CD4-positive, alpha-beta T cell treated with Interferon gamma for 1 hour (primary cell): ENCODE measurements at places on chromosomes 12 and 14.
A peak's percentile ranks its signal among the peaks of the same experiment; 100 is the strongest.

GRCh38 chr12:22339691-22340090 is 5.2 kb upstream of the ST8SIA1 start:
- no peak for DNase-seq

DNA sequence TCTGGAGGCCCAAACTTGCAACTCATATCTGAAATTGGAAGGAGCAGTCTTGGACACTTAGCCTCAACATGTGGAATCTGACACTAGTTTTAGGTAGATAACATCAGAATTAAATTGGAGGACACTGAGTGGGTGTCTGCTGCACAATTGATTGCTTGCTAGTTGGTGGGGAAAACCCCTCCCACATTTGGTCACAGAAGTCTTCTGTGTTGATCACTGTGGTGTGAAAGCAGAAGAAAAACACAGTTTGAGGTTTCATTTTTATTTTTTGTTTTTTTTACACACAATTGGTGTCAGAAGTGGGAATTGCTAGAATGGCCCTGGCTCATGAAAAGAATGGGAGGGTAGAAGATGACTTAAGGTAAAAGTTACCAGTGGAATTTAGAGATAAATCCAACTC is 78.0 kb upstream of the CD163 start:
- no peak for DNase-seq

- DNase-seq, result no peak
These were observed 111.7 kb downstream of the DNAI7 start for GRCh38 chr12:25083211-25083610.

- peak; percentile 4 for DNase-seq
These were observed 220.3 kb upstream of the ARID2 start for GRCh38 chr12:45509187-45509586.

GRCh38 chr12:99039367-99040120 is 394.5 kb downstream of the APAF1 start:
- DNase-seq, result no peak

DNA sequence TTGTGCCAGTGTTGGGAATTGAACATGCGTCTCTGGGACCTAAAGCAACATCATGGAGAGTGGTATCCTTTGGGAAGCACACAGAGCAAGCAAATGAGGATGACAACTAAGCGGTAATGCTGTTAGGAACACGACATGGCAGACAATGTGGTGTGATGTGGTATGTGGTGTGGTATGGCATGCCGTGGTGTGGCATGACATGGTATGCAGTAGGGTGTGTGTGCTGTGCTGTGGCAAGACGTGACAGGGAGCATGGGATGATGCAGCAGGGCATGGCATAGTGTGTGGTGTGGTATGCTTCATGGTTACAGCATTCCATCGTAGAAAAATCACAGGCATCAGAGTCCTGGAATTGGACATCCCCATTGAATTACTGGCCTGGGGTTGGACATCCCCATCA is 108.7 kb downstream of the RTN1 start:
- DNase-seq, result no peak

DNA sequence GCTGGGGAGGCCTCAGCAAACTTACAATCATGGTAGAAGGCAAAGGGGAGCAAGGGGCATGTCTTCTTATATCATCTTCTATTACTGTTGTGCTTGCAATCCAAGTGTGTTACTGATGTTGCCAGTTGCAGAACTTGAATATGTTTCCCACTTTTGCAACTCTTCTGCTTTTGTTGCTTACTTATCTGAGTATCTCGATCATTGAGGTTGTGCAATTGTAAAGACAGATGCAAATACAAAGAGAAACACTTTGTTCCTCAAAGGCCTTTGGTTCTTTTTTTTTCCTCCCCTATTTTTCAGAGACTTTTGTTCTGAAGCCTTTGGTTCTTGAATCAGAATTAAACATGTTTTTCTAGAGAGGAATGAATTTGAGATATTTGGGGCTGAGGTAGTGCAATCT is 3.7 kb upstream of the COX8C start:
- no peak for DNase-seq

GRCh38 chr14:100415226-100415625 is 92.1 kb downstream of the SLC25A47 start:
- no peak for DNase-seq

GRCh38 chr14:20671597-20672283 is 12.6 kb upstream of the RNASE4 start:
- DNase-seq, result no peak

DNA sequence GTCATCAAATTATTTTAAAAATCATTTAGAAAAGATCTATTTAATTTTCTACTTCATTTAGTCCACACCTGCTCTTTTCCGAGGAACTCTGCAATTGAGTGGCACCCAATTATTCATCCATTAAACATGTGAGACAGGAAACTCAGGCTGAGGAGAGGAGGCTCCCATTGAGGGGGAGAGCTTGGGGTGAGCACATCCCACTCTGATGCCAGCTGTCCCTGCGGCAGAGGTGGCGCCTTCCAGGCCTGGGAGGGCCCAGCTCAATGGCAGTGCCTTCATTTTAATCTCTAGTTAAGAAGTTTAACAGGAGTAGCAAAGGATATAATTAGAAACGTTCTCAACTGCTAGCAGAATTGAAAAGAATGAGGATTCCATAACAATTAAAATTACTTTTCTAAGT is 92.0 kb downstream of the ITPR2 start:
- DNase-seq, result no peak

GRCh38 chr12:46908936-46909635 is 83.3 kb upstream of the SLC38A4 start:
- no peak for DNase-seq

DNA sequence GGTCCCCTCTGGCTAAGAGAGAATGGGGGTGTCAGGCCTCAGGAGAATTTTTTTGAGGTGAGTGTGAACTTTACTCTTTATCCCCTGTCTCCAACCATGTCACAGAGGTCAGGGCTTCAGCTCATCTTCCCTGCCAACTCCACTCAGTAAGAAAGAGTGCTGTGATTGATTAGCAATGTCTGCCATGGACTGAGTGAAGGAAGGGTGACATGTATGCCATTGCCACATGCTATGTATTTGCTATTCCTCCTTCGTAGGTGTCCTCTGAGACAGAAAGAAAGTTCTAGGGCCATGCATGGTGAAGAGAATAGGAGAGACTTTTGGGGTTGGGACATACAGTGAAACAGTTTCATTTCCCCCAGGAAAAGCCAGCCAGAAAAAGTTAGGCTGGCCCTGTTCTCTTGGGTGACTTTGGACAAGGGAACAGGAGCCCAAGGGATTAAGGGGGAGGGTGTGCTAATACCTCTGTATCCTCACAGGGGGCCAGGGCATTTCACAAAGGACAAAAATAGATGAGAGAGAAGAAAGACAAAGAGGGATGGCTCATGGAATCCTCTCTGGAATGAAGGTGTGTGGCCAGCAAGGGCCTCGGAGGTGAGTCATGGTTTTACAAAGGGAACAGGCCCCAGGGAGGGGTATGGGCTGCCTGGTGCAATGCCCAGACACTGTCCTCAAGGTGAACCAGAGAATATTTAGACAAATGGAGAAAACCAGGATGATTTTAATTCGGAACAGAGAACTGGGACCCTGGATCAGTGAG is 13.9 kb upstream of the MYL2 start:
- DNase-seq, result no peak

- DNase-seq, result no peak
These were observed 1.4 kb upstream of the CHFR start for GRCh38 chr12:132888852-132889251.

DNA sequence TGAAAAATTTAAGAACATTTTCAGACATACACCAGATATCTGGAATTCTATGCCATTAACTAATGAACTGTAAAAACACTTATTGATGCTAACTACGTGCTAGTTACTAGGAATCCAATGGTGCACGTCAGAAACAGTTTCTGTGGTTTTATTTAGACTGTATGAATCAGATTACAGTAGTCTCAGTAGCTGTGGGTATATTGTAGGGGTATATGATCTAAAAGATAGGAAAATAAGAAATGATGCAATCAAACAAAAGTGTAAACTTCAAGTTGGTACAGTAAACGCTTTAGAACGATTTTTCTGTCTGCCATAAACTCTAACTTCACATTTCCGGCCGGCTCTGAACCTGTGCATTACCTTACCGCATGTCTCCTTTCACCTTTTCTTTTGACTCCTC is 2.3 kb downstream of the ABCC9 start:
- no peak for DNase-seq

- DNase-seq, result no peak
These were observed 66.5 kb upstream of the GALNT9 start for GRCh38 chr12:132395908-132396305.

DNA sequence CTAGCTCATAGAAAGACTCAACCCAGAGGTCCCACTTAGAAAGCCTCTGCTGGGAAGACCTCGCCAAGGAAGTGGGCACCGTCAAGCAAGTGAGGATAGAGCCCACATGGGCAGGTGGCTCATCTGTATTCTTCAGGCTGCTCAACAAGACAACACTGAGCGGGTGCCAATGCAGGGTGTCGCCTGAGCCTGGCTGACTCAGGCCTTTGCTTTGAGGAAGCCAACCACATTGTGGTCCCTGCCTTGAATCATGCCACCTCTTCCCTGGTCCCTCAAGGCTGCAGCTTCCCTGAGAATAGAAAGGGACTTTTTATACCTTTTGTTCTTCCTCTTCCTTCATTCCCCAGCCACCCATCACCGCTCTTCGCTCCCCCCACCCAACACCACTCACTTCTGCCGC is 2.1 kb upstream of the RNASE13 start:
- no peak for DNase-seq

- DNase-seq, result no peak
These were observed 109.3 kb downstream of the PTPRQ start for GRCh38 chr12:80553316-80553715.

- DNase-seq, result no peak
These were observed 11.9 kb downstream of the EAPP start for GRCh38 chr14:34527591-34527990.

DNA sequence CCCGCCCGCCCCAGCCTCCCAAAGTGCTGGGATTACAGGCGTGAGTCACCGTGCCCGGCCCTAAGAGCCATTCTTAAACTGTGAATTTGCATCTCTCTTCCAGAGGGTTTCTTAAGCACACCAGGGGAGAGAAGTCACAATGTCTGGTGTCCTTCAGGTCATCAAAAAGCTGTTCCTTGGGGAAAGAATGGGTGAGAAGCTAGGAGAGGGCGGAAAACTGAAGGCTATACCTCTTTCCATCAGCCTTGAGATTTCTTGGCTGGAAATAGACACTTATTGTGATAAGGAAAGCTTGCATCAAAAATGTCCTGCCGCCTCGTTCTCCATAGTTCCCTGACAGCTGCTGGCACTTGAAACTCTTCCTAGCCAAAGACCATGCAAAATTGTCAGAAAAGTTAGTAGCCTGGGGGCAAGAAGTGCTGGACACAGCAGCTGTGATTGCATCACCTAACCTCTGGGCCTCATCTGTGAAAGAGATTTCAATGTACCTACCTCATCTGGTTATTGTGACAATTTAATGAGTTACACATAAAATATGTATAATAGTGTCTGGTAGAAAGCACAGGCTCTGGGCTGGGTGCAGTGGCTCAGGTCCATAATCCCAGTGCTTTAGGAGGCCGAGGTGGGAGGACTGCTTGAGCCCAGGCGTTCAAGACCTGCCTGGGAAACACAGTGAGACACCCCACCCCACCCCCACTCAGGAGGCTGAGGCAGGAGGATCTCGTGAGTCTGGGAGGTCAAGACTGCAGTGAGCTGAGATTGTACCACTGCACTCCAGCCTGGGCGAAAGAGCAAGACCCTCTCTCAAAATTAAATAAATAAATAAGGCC is 9.7 kb upstream of the UBC start:
- no peak for DNase-seq

- no peak for DNase-seq
These were observed 38.3 kb upstream of the RIMBP2 start for GRCh38 chr12:130754234-130754901.

GRCh38 chr12:77796775-77797174 is 33.9 kb upstream of the NAV3 start:
- DNase-seq, result no peak

DNA sequence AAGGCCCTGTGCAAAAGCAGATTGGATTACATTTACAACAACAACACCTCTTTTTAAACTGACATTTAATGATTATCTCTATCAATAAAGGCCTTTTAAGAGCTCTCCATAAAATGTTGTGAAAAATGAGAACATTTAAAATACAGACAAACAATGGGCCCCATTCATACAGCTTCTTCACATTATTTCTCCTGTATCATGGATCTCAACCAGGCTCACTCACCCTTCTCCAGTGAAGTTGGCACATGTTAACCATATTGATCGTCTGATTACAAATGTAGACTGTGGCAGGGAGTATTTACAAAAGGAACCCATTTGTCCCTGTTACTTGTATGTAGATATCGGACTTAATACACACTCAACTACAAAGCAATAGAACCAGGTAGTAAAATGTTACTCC is 220.2 kb upstream of the BTG1 start:
- no peak for DNase-seq

DNA sequence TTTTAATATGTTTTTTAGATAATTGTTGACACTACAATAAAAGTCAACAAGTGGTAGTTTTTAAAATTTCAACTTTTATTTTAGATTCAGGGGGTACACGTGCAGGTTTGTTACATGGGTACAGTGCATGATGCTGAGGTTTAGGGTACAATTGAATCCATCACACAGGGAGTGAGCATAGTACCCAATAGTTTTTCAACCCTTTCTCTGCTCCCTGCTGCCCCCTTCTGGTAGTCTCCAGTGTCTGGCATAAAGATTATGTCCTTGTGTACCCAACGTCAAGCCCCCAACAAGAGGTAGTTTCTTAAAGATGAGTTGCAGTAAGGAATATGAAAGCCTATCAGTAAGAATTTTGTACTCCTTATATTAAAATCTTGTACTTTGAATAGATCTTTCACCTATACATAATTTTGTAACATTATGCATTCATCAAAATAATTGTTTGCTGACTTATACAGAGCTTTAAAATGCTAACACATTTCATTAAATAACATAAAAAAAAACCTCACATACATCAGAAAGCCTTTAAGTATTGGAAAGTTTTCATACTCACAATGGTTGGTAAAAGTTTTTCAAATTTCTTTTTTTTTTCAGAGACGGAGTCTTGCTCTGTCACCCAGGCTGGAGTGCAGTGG is 5.4 kb upstream of the RALGAPA1 start:
- DNase-seq, result peak; percentile 66

- no peak for DNase-seq
These were observed 10.3 kb upstream of the SP7 start for GRCh38 chr12:53346491-53346890.

DNA sequence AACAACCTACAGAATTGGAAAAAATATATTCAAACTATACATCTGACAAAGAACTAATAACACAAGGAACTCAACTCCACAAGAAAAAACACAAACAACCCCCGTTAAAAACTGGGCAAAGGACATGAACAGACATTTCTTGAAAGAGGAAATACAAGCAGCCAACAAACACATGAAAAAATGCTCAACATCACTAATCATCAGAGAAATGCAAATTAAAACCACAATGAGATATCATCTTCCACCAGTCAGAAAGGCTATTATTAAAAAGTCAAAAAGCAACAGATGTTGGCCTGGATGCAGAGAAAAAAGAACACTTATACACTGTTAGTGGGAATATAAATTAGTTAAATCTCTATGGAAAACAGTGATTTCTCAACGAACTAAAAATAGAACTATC is 82.6 kb upstream of the CCDC91 start:
- no peak for DNase-seq
